Heart right ventricle (tissue), 16 donors: ENCODE measurements at places on chromosomes 4 and X. TPM values are rescaled to one million over a fixed set of nuclear protein-coding genes. Genes with fewer than 3 reads are reported as not detected.

The PTTG2 gene
- 0.91 TPM for total RNA-seq

The PTPN13 gene
- total RNA-seq, result 3.1 TPM

The SH2D1A gene
- not detected for total RNA-seq

The ADH7 gene
- total RNA-seq, result not detected

The DUX4 gene
- total RNA-seq, result not detected

The ARHGEF9 gene
- total RNA-seq, result 28.4 TPM

The CTAG2 gene
- not detected for total RNA-seq

The IL2 gene
- not detected for total RNA-seq

The FGF13 gene
- 3.3 TPM for total RNA-seq

The KLKB1 gene
- 0.87 TPM for total RNA-seq

The WDR44 gene
- total RNA-seq, result 11.1 TPM

The CLNK gene
- total RNA-seq, result not detected

The PWWP3B gene
- total RNA-seq, result 7.9 TPM

The STATH gene
- not detected for total RNA-seq
